CD4-positive, alpha-beta T cell (primary cell): ENCODE measurements at places on chromosomes 12 and 14. TPM values are rescaled to one million over a fixed set of nuclear protein-coding genes. Genes with fewer than 3 reads are reported as not detected.

DNA sequence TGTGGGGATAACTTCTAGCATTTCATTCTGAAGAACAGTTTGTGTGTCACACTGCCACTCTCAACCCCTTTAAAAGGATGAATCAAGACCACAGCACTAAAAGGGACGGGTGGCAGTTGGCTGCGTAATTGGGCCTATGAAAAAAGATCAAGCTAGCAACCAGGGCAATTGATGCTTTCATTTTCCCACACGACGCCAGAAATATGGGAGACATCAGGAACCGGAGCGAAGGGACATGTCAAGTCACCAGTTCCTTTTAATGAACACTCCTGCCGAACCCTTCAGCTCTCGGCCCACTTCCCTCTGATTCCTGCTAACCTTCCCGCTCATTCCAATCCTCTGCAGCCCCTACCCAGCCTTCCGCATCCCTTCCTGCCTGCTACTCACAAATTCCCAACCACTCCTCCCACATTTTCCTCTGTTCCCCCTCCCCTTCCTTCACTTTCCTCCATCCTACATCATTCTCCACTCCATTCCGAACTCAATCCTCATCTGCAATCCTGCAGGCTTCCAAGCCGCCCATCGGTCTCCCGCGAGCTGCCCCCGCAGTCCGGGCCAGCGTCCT is 753 bp downstream of the CSRNP2 start:
- peak; percentile 4 for DNase-seq

GRCh38 chr12:16225692-16226091 is 51.8 kb downstream of the SLC15A5 start:
- DNase-seq = no peak

DNA sequence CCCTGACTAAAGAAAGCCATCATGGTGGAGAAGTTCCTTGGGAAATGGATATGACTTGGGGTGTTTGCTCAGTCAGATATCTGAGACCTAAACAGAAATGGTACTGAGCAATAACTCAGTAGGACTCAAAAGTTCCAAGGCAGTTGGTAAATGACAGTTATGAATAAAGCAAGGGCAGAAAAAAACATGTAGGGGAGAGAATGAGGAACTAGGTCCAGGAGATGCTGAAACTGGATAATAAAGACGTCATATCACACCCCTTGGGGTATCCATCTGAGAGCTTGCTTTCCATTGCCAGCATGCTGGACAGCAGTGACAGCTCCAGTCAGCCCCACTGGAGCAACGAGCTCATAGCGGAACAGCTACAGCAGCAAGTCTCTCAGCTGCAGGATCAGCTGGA is 37.5 kb downstream of the RPGRIP1 start:
- DNase-seq = peak; percentile 17

KRT2 gene
- total RNA-seq = 2.1 TPM

- no peak for DNase-seq
Measured at GRCh38 chr12:45914090-45914489, 76.3 kb downstream of the SCAF11 start.

- DNase-seq = no peak
Measured at GRCh38 chr14:102696332-102696731, 80.9 kb upstream of the TRAF3 start.
